ENCODE measurements at places on chromosomes 1 and 21.

GRCh38 chr1:20703124-20703756 lies 14.6 kb downstream of the KIF17 start:
- no peak for DNase-seq

DNA sequence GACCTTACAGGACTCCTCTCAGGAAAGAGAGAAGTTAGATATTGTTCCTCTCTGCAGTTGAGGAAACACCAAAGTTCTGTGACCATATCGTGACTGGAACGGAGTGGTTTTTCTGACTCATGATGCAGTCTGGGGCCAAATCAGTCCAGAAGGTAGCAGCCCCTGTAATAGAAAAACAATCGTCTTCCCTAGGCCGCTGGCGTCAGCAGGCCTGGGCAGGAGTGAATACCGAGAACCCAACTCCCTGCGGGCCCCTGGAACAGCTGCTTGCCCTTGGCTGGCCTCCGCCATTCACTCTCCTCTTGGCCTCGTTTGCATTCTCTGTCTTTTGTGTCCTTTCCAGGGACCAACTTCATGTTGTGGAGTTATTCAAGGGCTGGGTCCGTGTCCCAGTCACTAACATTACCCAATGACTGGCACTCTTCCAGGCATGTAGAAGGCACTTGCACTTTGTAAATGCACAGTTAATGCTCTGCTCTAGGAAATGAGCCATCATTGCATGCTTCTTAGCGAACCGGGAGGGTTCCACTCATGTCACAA lies 10.9 kb upstream of the CD101 start:
- DNase-seq = peak; percentile 25

DNA sequence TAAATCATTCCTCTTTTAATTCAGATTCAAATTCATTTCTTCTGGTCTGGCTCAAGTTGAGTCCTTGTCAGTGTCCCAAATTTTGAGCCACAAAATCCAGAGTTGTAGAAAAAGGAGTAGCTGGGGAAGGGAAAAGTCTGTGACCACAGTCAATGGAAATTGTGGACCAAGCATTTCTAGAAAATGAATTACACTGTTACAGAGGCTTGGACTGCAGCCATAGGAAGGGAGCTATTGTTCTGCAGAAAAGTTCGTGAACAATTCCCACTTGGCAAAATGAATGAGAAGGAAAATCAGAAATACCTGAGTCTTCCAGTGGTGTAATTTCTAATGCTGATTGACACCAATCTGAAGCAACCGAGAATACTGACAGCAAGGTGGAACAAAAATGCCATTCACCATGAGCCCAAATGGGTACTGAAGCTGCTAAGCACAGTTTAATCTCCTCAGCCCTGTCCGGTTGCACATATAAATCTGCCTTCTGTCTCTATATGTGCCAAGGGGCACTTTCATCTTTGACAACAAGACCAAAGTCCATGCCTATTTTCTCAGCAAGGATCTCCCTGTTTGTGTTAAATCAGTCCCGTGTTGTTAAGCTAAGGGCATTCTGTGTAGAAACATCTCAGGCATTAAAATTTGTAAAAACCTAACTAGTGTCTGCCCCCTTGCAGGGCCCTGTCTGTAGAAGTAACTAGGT lies 51.3 kb downstream of the TEX35 start:
- no peak for DNase-seq

DNA sequence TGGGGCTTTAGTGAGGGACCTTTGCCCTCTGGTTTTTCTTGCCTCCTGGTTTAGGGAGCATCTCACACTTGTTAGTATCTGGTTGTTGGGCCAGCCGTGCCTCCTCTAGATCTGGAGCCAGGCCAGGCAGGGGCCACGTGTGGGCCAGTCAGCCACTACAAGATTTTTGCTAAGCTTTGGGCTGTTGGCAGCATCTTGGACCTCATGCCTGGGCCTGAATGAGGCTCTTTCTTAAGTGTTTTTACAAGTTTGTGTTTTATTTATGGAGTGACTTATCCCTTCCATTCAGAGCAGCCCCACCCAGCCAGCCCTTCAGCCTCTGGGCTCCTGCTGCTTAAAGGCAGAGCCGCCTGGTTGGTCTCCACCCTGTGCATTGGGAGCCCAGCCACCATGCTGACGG lies 1.6 kb upstream of the SH3BGRL3 start:
- no peak for DNase-seq

DNA sequence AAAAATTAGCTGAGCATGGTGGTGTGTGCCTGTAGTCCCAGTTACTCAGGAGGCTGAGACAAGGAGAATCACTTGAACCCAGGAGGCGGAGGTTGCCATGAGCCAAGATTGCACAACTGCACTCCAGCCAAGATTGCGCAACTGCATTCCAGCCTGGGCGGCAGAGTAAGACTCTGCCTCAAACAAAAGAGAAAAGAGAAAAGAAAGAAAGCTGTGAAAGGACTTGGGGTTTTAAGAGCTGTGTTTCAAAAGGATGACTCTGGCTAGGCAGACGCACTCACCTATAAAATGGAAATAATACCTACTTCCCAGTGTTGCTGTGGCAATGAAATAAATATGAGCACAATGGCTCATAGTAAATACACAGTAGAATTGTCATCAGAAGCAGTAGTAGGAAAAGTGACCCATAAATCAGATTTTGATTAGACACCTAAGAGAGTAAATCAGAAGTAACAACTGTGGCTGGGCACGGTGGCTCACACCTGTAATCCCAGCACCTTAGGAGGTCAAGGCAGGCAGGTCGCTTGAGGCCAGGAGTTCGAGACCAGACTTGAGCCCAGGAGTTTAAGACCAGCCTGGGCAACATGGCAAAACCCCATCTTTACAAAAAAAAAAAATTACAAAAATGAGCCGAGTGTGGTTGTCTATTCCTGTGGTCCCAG lies 45.9 kb upstream of the PUM1 start:
- no peak for DNase-seq

DNA sequence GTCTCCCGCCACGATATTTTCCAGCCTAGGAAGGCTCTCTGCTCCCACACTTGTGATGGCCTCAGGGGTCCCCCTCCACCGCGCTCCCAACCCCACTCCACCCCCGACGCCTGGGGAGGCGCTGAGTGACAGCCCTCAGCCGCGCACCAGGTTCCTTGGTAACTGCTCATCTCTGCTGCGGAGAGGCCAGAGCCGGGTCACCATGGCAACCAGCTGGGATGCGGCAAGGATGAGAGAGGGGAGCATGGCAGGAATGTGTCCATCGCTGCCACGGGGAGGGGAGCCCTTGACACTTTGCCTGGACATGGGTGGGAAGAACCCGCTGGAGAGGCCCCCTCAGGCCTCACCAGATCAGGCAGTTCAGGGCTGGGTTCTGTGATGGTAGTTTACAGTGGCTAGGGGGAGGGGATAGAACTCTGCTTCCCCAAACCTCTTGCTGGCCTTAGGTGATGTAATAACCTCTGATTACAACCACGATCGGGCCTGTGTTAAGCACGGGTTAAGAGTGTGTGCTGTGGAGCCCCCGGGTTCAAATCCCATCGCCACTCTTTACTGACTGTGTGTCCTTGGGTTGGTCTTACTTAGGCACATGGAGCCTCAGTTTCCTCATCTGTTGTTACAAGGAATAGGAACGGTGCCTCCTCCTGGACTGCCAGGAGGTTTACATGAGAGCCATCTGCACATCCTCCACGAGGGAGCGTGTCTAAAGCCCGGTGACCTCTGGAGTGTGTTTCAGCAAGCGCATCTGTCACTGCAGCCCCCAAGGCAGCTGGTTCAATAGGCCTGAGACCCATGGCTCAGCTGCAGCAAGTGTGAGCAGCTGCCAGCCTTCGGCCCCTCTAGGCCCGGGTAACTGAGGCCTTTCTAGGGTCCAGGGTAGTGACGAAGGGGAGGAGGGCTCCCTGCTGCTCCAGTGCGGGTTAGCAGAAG lies 6.3 kb downstream of the KIF17 start:
- DNase-seq = peak; percentile 58

DNA sequence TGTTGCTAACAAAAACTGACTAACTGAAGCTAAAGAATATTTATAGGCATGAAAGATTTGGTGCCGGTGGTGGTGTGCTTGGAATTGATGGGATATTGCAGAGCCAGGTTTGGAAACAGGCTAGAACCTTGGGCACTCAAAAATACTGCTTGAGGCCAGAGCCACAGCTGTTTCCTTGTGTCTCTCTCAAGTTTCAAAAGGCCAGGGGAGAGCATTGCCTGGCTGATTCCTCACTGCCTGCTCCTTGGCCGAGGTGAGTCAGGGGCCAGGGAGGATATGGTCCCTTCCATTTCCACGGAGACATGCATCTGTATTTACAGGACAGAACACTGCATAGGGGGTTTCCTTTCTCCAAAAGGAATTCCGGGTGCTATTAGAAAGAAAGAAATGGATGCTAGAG lies 36.1 kb upstream of the IVNS1ABP start:
- no peak for DNase-seq

GRCh38 chr1:150168960-150169601 lies 19.4 kb downstream of the PLEKHO1 start:
- peak; percentile 52 for DNase-seq

DNA sequence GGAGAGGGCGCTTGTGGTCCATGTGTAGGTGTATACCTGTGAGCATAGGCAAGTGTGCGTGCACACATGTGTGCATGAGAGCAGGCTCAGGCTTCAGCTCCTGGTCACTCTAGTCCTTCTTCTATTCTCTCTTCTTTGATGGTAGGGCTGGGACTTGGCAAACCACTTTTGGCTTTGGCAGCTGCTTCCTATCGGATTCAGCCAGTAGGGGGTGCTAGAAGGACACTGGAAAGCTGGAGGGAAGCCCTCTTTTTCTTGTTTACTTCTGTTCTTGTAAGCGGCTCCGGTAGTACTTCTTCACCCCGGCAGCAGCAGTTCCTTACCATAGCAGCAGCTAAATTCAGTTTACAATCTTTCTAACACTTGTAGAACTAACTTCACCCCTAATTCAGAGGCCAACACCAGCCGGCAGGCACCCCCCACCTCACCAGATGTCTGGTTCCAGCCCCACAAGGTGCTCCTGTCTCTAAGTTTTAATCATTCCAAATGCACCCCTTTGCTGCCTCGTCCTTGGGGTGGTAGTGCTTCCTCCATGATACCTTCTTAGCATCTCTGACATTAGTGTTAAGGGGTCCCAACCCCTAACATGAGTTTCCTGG lies 25.1 kb downstream of the NENF start:
- DNase-seq = no peak

DNA sequence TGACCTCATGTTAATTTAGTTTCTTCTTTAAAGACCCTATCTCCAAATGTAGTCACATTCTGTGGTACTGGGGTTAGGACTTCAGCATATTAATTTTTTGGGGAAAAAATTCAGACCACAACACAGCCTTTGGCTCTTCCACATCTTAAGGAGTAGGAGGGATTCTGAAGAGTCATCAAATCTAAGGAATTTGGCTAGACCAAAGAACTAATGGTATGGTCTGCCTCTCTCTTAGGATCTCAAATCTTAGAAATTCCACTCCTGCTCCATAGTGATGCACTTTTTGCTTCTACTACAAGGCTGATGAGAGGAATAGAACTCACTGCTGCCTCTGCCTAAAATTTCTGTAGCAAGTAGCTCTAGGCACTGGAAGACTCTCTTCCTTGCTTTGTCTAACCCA lies 80.5 kb downstream of the NGF start:
- DNase-seq = no peak

DNA sequence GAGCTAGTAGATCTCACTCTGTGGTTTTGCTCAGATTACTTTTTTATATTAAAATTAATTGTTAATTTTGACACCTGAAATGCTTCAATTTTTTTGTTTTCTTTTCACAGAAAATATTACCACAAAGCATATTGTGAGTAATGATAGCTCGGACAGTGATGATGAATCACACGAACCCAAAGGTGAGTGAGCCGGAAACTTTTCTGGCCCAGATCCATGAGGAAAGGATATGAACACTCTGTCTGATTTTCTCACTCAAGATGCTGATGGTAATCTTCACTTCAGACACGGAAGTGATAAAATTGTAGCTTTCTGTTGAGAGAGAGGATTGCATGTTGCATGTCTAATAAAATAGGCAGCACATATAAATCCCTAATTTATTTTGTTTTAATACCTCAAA lies 121.8 kb downstream of the PLA2G4A start:
- DNase-seq = no peak

- no peak for DNase-seq
Observed at GRCh38 chr1:172931340-172931739, 119.4 kb downstream of the TNFSF18 start.

DNA sequence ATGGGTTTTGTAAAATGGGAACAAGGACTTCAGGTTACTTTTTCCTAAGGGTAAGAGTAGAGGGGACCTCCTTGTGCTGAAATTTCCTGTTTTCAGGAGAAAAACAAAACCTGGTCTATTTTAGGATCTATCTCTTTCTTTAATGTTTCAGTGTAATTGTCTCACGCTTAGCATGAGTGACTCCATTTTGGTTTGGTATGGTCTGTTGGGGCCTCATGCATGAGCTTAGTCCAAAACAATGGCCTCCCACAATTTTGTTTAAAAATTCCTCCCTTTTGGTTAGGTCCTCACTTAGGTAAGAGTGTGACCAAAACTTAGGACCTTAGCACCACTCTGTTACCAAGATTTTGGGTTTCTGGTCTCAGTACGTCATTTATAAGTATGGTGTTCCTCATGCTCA lies 67.2 kb upstream of the TEKT2 start:
- no peak for DNase-seq

GRCh38 chr1:222880587-222880986 lies 65.7 kb downstream of the DISP1 start:
- no peak for DNase-seq

DNA sequence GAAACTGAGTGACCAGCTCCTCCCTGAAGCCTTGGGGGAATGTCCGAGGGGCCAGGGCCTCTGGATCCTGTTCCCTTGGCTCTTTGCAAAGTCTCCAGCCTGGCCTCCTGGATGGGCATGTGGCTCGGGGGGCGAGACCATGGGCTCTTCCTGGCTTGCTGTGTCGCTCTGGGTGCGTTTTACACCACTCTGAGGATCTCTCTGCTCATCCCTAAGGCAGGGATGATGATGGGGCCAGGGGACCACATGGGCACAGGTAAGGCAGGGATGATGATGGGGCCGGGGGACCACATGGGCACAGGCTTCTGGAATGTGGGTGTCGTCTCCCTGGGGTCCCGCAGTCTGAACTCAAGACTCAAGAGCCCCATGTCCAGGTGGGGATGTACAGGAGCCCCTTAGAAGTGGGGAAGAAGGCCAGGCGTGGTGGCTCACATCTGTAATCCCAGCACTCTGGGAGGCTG lies 17.7 kb downstream of the TP73 start:
- DNase-seq = no peak

DNA sequence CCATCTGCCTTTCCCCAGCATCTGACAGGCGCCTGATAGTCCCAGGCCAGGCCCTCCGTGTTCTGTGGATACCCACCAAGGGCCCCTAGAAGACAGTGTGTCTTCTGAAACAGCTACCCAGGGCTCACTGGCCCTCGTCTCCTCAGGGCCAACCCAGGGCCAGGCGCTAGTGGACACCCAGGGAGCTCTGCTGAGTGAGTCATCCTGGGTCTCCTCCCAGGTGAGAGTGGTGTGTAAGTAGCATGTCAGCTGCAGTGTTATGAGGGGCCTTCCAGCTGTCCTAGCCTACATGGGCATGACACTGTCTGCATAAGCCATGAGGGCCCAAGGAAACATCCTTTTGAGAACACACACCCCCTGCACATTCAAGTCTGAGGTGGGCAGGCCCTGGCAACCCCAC lies 36.7 kb downstream of the CHD5 start:
- DNase-seq = no peak
